ENCODE measurements at places on chromosomes 5 and 9.

- no peak for DNase-seq
These were observed 51.9 kb downstream of the ERBIN start for GRCh38 chr5:65978251-65978650.

- DNase-seq = no peak
These were observed 218.6 kb downstream of the ESM1 start for GRCh38 chr5:54766748-54767147.

DNA sequence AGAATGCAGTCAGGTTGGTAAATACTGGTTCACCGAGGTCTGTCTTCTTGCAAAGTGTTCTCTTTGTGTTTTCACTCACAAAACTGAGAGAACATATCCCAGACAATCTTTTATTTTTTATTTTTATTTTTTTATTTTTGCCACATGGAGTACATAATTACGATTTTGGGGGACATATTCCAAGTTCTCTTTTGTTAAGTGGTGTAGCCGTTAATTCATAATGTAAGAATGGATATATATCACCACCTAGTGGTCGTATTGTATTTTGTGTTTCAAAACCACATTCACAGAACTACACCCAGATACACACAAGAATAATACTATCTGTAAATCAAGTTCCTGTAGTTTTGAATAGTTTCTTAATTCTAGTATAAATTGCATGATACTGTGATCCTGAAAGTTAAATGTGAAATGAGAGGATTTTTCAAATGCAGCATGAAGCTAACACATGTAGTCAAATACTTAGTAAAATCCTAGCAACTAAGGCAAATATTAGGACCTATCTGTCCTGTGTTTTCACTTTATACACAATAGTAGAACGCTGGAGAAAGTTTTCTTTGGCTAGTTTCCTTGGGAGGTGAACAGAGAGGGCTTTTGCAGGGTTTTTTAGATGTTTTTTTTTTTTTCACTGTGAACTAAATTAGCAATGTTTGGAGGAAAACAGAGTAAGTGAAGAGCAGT is 92.7 kb downstream of the VCAN start:
- peak; percentile 19 for DNase-seq

GRCh38 chr9:28832168-28832770 is 1259.0 kb upstream of the C9orf72 start:
- no peak for DNase-seq

- DNase-seq = no peak
These were observed 327.9 kb downstream of the NTRK2 start for GRCh38 chr9:84997472-84997871.

- no peak for DNase-seq
These were observed at the start of gene NEUROG1 for GRCh38 chr5:135535820-135536801. Gene NEUROG1, minus strand, starts transcription at chr5:135535964. Its CDS starts 274 bp downstream, at chr5:135535690.

DNA sequence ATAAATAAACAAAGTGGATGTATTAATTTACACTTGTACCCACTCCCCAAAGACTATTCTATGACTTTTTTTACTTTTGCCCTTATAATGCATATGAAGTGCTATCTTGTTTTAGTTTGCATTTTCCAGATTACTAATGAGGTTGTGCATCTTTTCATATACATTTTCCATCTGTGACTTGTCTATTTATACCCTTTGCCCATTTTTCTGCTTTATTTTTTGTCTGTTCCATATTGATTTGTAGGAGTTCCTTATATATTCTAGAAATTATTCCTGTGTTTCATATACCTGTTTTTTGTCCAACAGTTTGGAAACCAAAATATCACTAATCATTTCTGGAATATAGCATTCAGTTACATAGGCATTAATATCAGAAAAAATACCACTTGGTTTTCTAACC is 54.0 kb upstream of the SLC30A5 start:
- no peak for DNase-seq

- no peak for DNase-seq
These were observed 25.2 kb upstream of the TNIP1 start for GRCh38 chr5:151106043-151106442.

DNA sequence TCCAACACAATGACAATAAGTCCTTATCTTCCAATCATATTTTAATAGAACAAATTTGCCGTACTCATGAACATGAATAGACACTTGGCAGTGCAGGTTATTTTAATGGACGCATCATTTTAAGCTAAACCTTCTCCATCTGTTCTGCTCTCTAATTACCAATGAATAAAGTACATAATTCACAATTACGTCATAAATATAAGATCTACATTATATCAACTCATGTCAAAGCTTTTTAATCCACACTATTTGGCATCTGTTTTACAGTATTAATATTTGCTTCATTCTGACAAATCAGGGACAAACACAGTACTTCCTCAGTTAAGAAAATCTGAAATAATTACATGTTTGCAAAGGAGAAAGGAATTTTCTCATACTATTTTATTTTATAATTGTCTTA is 344.1 kb upstream of the DMAC1 start:
- no peak for DNase-seq

- DNase-seq = no peak
These were observed 21.2 kb upstream of the MLANA start for GRCh38 chr9:5869315-5870019.

GRCh38 chr5:34738381-34738780 is 82.3 kb downstream of the RAI14 start:
- no peak for DNase-seq

DNA sequence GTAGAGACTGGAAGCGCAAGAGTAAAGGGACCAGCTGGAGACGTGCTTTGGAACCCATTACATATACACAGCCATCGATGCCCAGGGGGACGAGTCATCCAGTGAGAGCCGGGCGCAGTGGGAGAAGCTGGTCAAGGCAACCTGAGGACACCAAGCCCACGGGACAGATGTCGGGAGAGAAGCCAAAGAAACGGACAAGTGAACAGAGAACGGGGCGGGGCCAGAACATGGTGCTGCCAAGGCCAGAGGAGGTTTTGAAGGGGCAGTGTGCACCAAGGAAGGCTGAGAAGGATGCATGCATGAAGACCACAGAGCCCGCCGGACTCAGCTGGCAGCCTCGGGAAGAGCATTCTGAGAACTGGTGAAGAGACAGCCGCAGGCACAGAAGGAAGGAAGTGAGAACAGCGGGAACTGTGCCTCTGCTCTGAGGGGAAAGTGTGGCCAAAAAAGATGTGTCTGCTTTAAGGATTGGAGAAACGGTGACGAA is 20.3 kb downstream of the CAMSAP1 start:
- no peak for DNase-seq

- DNase-seq = no peak
These were observed 6.9 kb downstream of the NOL6 start for GRCh38 chr9:33466565-33467495.

DNA sequence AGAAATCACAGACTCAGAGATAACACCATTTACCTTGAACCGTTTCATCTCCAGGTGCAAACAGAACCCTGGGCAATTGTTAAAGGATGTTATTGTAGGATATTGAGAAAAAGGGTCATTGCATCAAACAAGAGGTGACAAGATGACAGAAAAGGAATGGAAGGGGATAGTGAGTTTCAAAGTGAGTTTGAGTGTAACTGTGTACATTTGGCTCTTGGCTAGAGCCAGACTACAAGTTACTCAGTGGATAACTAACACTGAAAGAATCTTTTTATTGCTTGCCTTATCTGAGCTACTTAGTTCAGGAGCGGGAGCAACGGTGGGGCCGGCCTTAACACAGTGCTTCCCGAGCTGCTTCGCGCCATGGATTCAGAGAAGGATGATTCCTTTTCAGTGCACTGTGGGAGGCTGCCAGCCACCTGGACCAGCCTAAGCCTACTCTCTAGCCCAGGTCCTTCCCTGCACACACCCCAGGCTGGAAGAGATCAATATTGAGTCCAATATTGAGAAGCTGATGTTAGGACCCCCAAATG is 193.4 kb downstream of the ATPSCKMT start:
- no peak for DNase-seq

- no peak for DNase-seq
These were observed 8.0 kb downstream of the PLIN2 start for GRCh38 chr9:19119246-19119645.

GRCh38 chr5:59483971-59484472 is 409.5 kb downstream of the PDE4D start:
- no peak for DNase-seq

DNA sequence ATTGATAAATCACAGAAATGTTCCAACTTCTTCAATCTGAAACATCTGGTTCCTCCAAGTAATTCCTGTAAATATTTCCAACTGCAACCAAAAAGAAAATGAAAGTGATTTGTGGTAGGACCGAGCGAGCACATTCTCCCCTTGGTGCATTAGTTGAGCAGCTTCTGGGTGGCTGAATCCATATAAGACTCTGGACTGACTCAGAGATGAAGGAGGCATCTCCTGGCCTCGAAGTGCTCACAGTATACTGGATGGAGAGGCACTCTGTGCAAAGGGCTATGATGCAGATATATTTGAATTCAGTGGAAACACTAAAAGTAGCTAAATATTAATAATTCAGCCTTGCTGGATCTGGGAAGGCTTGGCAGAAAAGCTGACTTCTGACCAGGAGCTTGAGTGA is 265.0 kb downstream of the MARCHF11 start:
- no peak for DNase-seq

DNA sequence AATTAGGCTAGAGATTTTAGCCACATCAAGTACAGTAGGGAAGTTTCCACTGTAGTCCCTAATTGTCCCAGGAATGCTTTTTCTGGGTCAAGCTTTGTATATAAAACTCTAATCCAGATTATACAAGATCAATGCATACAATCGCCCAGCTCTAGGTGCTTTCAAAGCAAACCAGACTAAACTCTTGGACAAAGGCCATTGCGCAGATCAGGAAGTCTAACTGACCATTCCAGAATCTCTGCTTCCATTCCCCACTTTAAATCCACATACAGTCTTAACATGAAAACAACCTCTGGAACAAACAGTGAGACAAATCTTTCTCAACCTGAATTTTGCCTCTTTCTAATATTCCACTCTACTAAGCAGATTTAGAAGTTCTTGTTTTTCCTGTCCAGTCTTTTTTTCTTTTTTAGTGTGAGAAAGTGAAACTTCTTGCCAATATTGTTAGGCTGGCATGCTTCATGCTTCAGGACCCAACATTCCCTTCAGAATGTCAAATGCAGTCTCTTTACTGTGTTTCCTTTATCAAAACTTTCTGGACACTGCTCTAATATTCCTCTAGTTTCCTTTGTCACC is 76.1 kb downstream of the ITGA1 start:
- no peak for DNase-seq

- DNase-seq = no peak
These were observed 23.3 kb upstream of the MGAT1 start for GRCh38 chr5:180825768-180826525.

GRCh38 chr5:66897356-66897755 is 299.2 kb downstream of the CD180 start:
- no peak for DNase-seq

GRCh38 chr5:139657363-139658321 is 9.5 kb downstream of the CXXC5 start:
- DNase-seq = no peak

- DNase-seq = no peak
These were observed 79.7 kb upstream of the CDH6 start for GRCh38 chr5:31113666-31114350.

DNA sequence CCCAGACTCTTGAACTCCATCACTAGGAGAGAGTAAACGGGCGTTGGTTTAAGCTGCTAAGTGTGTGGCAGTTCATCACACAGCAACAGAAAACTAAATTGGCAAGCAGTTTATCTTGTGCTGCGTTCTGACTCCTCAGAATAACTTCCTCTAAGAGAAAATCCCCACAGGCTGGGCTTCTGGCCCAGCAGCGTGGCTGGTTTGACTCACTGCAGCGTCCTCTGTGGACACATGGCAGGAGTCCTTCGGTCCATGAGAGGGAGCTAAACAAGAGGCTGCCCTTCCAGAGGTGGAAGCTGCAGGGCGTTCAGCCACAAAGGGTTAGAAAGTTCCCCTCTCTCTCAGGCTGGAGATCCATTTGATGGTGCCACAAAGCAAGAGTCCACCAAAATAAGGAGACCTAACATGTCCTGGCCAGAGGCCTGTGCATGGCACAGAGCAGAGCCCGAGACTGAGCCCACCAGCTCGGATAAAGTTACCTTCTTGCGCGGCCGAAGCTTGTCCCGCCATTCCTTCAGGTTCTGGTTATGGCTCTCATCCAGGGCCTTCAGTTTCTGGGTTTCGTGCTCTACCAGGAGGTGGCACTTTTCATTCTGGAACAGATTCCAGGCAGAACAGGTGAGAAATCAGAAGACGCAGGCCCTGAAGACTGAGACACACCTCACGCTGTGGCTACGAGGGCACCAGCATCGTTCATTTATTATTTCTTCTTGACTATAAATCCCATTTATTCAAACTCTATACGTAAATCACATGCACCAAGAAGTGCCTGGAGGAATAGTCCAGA is 46.2 kb upstream of the FBXW11 start:
- no peak for DNase-seq

- DNase-seq = no peak
These were observed 640.4 kb upstream of the ARRDC3 start for GRCh38 chr5:92023555-92023954.

All from NCI-H1417 treated with DMSO at 0.1 percent for 48 hours (cell line).